Keratinocyte (primary cell): ENCODE measurements at places on chromosomes 11 and 22. TPM values are rescaled to one million over a fixed set of nuclear protein-coding genes. Genes with fewer than 3 reads are reported as not detected.
A peak's percentile ranks its signal among the peaks of the same experiment; 100 is the strongest.

The CSF2RB gene
- polyA plus RNA-seq, result 0.02 to 0.08 TPM (median 0.08 TPM) in 3 replicates

The TIMP3 gene
- polyA plus RNA-seq, result 26.2 to 48.0 TPM (median 34.3 TPM) in 3 replicates

The FXYD2 gene
- polyA plus RNA-seq, result not detected in 3 replicates

- H3K27me3 ChIP-seq, result no peaks in the 10 kb centered on the region
- H3K27ac ChIP-seq, result no peak overlapping the region
- no peak overlapping the region for H3K4me3 ChIP-seq
- peaks cover 10% of the 10 kb centered on the region for H3K4me1 ChIP-seq
Observed at GRCh38 chr11:27013781-27014361, 20.0 kb downstream of the FIBIN start.

DNA sequence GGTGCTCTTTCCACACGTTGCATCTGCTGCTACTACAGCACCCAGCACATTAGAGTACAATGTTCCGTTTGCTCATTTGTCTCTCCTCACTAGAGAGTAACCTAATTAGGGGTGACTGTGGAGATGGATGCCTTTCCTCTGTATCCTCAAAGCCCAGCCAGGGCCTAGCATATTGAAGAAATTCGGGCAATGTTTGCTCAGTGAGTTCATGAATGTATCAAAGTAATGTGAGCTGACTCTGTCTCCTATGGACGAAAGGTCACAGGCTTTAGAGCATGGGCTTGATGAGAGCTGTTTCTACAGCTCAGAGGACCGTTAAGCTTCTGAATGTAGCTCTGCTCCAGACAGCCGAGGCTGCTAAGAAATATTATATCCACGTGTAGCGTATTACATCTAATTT is 67.5 kb downstream of the C11orf58 start:
- DNase-seq, result no peak
- H3K27me3 ChIP-seq, result peaks cover 3% of the 10 kb centered on the region
- no peak overlapping the region for H3K27ac ChIP-seq
- no peak overlapping the region for H3K4me3 ChIP-seq

- no peak overlapping the region for H3K4me3 ChIP-seq
- no peaks in the 10 kb centered on the region for H3K36me3 ChIP-seq
- H3K27ac ChIP-seq, result no peak overlapping the region
Observed at GRCh38 chr11:57182896-57183295, 1.1 kb downstream of the LRRC55 start.

DNA sequence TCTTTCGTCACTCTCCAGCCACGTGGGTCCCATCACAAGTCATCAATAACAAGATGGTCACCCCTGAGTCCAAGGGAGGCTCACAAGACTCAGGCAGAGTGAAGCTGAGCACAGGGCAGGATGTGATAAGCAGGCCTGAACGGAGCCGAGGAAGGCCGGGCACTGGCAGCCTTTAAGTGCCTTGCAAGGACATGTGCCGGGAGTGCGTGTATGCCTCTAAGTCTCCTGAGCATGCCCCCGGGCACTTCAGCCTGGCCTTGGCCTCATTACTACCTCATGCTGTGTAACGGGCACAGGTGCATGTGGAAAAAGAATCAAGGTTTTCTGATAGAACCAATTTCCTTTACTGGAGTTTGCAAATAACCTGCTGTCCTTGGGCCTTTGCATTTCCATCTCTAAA is 55.8 kb downstream of the UBASH3B start:
- peaks cover 8% of the 10 kb centered on the region for H3K36me3 ChIP-seq
- H3K4me1 ChIP-seq, result peaks cover 53% of the 10 kb centered on the region
- no peak overlapping the region for H3K4me3 ChIP-seq
- no peak for DNase-seq
- peak overlapping the region; percentile 36 for H3K27ac ChIP-seq

GRCh38 chr11:111776398-111777093 is 10.4 kb upstream of the PPP2R1B start:
- H3K27ac ChIP-seq, result no peak overlapping the region
- no peak overlapping the region for H3K4me3 ChIP-seq
- no peaks in the 10 kb centered on the region for H3K27me3 ChIP-seq
- DNase-seq, result no peak
- no peaks in the 10 kb centered on the region for H3K4me1 ChIP-seq
- H3K36me3 ChIP-seq, result no peaks in the 10 kb centered on the region
